NCI-H446 (cell line): ENCODE measurements at places on chromosomes 4 and X.

GRCh38 chrX:153885208-153885787 is 675 bp downstream of the L1CAM start:
- DNase-seq, result no peak

DNA sequence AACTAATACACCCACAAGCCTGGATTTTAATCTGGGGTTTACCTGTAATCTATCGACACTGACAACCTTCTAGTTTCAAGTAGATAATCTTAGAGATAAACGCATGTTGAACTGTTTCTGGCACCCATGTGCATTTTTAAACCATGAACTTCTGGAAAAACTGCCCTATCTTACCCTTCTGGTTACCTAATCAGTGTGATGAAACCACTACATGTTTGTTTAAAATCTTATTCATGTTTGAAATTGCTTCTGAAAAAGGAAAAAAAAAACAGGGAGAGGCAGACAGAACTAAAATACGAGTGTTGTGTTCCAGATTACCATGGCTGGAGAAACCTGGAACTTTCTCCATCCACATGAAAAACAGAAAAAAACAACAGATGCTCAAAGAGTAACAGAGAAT is 139.3 kb downstream of the MID1IP1 start:
- DNase-seq, result no peak

GRCh38 chr4:2245787-2246275 is 3.9 kb upstream of the HAUS3 start:
- DNase-seq, result no peak

- no peak for DNase-seq
Measured at GRCh38 chr4:88177983-88178625, 19.7 kb upstream of the ABCG2 start.

DNA sequence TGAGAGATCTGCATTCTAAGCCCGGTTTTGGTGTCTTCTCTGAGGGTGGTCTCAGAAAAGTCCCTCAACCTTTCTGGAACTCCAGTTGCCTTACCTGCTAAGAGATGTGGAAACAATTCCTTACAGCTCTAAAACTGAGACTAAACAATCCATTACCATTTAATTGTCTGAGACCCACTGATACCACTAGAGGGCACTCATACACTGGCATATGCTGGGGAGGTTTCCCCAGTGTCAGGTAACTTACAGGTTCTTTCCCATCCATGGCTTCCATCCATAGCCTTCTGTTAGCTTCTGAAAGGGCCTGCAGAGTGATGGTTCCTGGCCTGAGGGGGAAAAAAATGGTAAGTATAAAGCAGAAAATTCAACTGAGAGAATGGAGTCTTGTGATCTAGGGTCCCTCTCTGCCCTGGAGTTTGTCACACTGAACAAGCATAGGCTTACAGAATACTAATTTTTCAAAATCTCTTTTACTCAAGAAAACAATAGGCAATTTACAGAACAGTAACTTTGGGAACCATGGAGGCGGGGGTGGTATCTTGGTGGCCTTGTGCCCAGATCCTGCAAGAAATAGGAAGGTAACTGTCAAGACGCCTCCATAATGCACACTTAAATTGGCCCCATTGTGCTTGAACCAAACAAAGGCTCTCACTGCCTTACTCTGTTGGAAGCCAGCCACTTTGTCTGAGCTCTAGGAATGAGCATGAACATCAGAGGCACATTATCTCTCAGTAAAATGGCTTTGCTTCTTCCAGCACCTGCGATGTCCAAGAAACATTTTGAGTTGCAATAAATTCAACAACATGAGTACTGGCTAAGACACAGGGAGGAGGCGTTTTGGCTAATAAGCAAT is 236.1 kb downstream of the OPHN1 start:
- DNase-seq, result peak; percentile 43

- no peak for DNase-seq
Measured at GRCh38 chr4:119602366-119602765, 26.2 kb downstream of the PDE5A start.

GRCh38 chrX:108485960-108486359 is 46.3 kb downstream of the COL4A5 start:
- DNase-seq, result no peak

DNA sequence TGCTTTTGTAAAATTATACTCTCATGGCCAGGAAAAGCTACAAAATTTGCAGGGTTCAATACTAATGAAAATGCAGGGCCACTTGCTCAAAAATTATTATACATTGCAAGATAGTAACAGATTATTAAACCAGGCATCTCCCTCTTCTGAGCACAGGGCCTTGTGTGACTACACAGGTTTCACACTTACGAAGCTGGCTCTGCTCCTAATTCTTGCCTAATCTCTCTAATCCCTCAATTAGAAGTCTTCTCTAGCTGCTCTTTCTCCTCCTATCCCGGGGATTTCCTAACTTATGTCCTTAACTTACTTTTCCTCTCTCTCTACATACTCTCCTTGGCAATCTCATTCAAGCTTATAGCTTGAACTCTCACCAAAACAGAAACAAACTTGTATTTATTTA is 168.3 kb downstream of the AREG start:
- no peak for DNase-seq

DNA sequence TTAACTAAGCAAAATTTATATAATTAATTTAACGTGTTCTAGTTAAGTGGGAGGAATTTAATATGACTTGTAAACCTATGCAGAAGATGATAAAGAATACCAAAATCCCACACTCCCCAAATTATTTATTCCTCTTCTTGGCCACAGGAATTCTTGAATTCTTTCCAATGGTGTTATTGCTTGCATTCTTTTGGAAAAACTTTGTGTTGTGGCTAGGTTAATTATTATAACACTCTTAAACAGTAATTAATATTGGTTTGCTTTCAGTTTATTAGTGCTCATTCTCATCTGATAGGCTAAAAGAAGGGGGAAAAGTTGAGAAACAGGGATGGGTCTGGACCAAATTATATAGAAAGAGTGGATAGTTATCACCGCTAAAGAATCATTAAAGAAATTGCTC is 141.5 kb upstream of the PABPC4L start:
- no peak for DNase-seq

DNA sequence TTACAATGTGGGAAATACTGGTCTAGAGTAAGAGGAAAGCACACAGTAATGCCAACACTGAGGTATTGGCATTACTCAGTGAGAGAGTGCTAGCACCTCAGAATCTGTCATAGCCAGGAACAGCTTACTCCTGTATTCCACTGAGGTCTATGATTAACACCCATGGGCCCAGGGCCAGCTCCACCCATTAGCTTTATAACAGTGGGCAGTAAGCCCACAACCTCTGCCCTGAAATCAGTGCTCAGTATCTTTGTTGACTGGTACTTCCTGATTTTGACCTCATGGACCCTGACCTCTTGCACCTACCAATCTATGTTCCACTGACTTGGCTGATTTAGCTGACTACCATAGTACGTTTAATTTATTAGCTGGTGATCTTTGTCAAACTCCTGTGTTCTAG is 56.1 kb downstream of the LANCL3 start:
- DNase-seq, result no peak

- no peak for DNase-seq
Measured at GRCh38 chr4:42172921-42173320, 20.5 kb upstream of the BEND4 start.
